GM23338 (cell line): ENCODE measurements at places on chromosomes 4 and X. TPM values are rescaled to one million over a fixed set of nuclear protein-coding genes. Genes with fewer than 3 reads are reported as not detected.

- no peak overlapping the region for H3K27ac ChIP-seq
- H3K27me3 ChIP-seq: no peaks in the 10 kb centered on the region
- no peak overlapping the region for H3K4me3 ChIP-seq
- H3K4me1 ChIP-seq: peaks cover 17% of the 10 kb centered on the region
- no peaks in the 10 kb centered on the region for H3K36me3 ChIP-seq
Observed at GRCh38 chr4:93775551-93775950, 53.0 kb upstream of the ATOH1 start.

DNA sequence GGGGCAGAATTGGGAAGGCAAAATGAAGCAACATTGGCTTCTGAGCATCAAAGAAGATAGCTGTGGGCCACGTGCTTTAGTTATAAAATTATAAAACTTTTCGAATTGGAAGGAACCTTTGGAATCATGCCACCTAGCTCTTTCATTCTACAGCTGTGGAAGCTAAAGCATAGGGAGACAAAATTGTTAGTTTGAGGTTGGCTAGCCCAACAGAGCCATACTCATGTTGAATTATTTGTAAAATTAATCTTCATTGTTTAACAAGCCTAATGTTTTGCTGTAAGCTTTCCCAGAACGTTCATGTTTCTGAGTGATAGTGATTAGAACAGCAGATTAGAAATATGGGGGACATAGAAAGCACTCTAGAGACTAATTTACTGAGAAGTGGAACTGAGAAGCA is 35.9 kb downstream of the HHIP start:
- H3K36me3 ChIP-seq: no peaks in the 10 kb centered on the region
- DNase-seq: no peak
- H3K27me3 ChIP-seq: no peaks in the 10 kb centered on the region
- H3K4me3 ChIP-seq: no peak overlapping the region

GRCh38 chr4:184934961-184935360 is 83.3 kb upstream of the HELT start:
- H3K4me3 ChIP-seq: no peak overlapping the region
- no peaks in the 10 kb centered on the region for H3K27me3 ChIP-seq
- H3K4me1 ChIP-seq: peaks cover 3% of the 10 kb centered on the region; the same call in 1 of the 2 replicates
- no peak overlapping the region for H3K27ac ChIP-seq
- no peak for DNase-seq
- no peaks in the 10 kb centered on the region for H3K36me3 ChIP-seq

DNA sequence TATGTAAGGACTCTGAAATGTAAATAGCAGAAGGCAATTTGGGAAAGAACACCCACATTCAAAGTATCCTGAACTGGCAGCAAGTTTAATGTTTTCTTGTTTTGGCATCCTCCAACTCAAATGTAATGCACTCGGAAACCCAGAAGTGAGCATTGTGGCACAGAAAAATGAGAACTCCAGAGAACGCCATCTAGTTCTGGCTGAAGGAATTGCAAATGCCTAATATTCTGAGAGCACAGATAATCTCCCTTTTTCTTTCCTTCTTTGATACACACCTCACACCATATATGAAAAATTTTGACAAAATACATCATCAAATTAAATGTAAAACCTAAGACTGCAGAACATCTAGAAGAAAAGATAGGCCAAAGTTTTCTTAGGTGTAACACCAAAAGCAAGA is 52.1 kb downstream of the PWWP3B start:
- H3K27ac ChIP-seq: no peak overlapping the region
- peak; percentile 10 for DNase-seq
- no peaks in the 10 kb centered on the region for H3K4me1 ChIP-seq
- H3K27me3 ChIP-seq: no peaks in the 10 kb centered on the region
- H3K4me3 ChIP-seq: no peak overlapping the region

GRCh38 chr4:118745357-118745756 is 60.2 kb downstream of the METTL14 start:
- H3K36me3 ChIP-seq: peaks cover 28% of the 10 kb centered on the region
- H3K4me1 ChIP-seq: no peaks in the 10 kb centered on the region
- H3K4me3 ChIP-seq: no peak overlapping the region
- no peaks in the 10 kb centered on the region for H3K27me3 ChIP-seq

- H3K4me1 ChIP-seq: no peaks in the 10 kb centered on the region
- H3K4me3 ChIP-seq: no peak overlapping the region
- H3K27me3 ChIP-seq: no peaks in the 10 kb centered on the region
- H3K36me3 ChIP-seq: no peaks in the 10 kb centered on the region
Observed at GRCh38 chr4:87262886-87263285, 42.5 kb upstream of the KLHL8 start.

DNA sequence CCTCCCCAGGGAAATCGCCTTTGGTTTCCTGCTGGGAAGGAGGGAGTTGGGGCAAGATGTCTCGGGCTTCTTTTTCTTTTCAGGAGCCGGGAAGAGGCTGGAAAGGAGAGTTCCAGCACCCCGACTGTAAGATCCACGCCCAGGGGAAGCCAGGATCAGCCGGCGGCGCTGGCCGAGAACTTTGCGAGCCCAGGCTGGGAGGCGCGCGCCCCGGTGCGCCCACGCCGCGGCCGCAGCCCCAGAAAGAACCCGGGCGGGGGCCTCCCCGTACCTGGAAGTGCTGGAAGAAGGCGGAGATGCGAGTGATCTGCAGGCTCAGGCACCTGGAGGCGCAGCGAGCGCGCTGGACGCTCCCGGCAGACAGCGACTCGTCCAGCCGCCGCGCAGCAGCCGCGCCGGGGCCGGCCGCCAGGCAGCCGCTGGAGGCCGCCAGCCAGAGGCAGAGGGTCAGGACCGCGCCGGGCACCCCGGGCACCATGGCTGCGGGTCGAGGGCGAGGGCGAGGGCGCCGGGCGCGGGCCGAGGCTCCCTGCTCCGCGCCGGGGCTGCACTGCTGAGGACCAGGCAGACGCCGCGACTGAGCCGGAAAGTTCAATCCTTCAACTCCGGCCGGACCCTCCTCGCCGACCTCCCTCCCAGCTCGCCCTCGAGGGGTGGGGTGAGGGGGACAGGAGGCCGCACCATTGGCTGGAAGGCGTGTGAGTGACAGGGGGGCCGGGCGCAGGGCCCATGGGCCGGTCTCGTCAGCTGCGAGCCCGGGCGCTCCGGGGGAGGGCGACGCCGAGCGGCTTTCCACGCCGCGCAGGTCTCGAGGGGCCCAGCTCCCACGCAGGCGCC is at the start of gene ANOS1:
TSS of gene ANOS1 (minus strand) at position 579 of the 837 bp plus-strand sequence. CDS start at position 478, 101 bp downstream.
- peaks cover 4% of the 10 kb centered on the region; the same call in 1 of the 2 replicates for H3K27me3 ChIP-seq
- no peak within 1 kb of the TSS for H3K27ac ChIP-seq
- peak; percentile 76 for DNase-seq
- peaks cover 21% of the 10 kb centered on the region; the same call in 1 of the 2 replicates for H3K4me1 ChIP-seq
- H3K36me3 ChIP-seq: no peaks in the 10 kb centered on the region

Gene BEX5
- 12.0 and 22.4 TPM in 2 replicates for total RNA-seq

Gene IDUA
- total RNA-seq: 0.62 and 6.1 TPM in 2 replicates
